ENCODE measurements at places on chromosomes 2 and 18.

- DNase-seq: no peak
Measured at GRCh38 chr2:127086990-127087790, 19.8 kb downstream of the BIN1 start.

- no peak for DNase-seq
Measured at GRCh38 chr2:149371476-149371875, 41.1 kb downstream of the LYPD6 start.

DNA sequence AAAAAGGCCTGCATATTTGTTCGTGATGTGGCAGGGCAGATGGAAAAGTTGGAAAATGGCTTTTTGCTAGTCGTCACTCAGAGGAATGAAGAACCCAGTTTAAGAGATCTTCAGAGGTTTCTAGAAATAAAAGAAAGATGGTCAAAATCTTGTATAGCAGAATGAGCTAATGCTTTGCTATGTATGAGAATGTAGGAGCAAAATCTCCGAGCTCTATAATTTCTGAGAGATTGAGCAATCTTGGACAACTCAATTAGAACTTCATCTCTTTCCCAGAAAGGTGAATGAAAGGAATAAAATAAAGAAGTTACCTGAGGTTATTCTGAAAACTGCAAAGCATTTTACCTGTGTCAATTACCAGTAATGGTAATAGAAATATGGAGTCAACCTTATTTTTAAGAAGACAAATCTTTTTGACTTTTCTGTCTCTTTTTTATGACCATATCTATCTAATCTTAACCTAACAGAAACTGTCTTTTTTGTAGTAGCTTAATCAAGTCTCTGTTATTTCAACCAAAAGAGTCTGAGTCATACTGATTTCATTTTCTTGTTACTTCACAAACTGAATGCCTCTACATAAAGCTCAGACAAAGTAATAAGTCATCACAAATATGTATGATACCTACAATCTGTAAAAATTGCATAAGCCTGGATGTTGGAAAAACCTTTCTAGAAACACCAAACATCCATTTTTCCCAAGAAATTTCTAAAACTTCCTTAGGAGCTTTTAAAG, 32.5 kb downstream of the CCDC68 start:
- DNase-seq: no peak

GRCh38 chr2:239714116-239714515, 311.0 kb downstream of the NDUFA10 start:
- DNase-seq: peak; percentile 57

DNA sequence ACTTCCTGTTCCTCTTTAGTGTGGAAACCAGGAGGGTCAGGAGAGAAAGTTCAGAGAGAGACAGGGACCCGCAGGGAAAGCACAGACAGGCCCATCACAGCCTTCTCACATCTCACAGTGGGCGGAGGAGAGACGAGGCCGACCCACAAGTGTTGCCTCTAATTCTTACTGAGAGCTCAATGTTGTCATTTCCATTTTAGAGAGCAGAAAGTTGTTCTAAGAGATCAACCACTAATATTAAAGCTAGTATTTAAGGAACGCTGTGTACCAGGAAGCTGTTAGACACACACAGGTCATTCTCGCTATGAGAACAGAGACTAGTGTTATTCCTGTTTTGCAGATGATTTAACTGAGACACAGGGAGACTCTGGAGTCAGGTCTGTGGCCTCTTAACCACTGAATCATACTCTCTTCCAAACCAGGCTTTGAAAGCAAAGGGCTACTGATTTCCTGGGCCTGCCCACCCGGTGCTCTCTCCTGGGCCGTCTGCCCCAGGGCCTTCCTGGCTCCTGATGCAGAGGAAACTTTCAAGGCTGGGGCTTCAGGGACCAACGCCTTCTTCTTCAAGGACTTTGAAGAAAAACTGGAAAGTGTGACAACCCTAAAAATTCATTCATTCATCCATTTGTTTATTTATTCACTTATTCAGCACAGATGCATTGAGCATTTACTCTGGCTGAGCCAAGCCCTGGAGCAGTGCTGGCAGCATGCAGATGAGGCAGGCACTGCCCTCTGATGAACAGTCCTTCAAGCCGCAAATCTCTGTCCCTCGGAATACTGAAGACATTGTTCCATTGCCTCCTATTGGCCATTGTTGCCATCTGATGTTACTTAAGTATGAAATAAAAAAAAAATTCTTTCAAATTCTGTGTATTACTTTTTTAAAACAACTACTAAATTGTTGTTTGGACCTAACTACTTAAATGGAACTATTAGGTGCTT, 37.2 kb upstream of the BIN1 start:
- peak; percentile 60 for DNase-seq

DNA sequence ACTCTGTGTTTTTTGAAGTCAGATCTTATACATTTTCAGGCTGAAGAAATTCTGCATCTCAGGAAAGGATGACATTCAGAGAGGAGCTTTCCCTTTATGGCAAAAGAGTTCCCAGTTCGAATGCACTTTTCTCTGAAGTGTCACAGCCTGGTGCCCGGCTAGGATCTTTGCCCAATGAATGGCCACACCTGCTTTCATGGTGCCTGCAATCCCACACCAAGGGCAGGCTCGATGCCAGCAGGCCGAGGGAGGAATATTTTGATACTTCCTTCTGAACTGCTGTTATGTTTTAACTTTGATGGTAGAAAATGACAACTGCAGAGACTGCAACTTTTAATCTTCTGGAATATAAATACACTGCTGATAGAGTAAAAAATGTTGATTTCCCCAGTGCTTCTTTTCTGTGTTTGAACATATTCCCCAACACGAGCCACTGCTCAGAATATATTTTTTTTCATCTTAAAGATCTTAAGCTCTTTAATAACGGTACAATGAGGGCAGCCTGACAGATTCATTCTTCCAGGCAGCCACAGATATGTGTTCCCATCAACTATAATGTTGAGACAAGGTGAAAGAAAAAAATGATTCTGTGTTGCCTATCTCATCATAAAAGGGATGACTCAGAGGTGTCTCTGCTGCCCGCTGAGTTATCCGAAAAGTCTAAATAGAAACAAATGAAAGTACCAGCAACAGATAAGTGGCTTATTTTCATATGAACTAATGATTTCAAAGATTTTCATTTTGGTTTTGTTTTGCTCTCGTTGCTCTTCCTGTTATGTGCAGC, 848.5 kb downstream of the DCDC2C start:
- no peak for DNase-seq

Measured in mesenteric fat pad (tissue), 1 donor.